ENCODE measurements at places on chromosomes 7 and 10. TPM values are rescaled to one million over a fixed set of nuclear protein-coding genes. Genes with fewer than 3 reads are reported as not detected.

GBX1 gene
- total RNA-seq, result 1.6 TPM

PRTFDC1 gene
- 3.8 TPM for total RNA-seq

FAM25C gene
- not detected for total RNA-seq

ANKRD30A gene
- not detected for total RNA-seq

CUEDC2 gene
- total RNA-seq, result 113 TPM

SDHAF3 gene
- 8.8 TPM for total RNA-seq

TMEM178B gene
- total RNA-seq, result 0.39 TPM

MCM10 gene
- total RNA-seq, result 4.8 TPM

SPDYE6 gene
- 0.18 TPM for total RNA-seq

CDK14 gene
- total RNA-seq, result 20.6 TPM

TNKS2 gene
- total RNA-seq, result 52.9 TPM

RNLS gene
- total RNA-seq, result 13.9 TPM

DYNC1I1 gene
- total RNA-seq, result 24.4 TPM

Measured in cardiac muscle cell (in vitro differentiated cells and primary cell).